ENCODE measurements at places on chromosomes 16 and 17. TPM values are rescaled to one million over a fixed set of nuclear protein-coding genes. Genes with fewer than 3 reads are reported as not detected.

Gene CCL8
- 0.39 TPM for total RNA-seq

DNA sequence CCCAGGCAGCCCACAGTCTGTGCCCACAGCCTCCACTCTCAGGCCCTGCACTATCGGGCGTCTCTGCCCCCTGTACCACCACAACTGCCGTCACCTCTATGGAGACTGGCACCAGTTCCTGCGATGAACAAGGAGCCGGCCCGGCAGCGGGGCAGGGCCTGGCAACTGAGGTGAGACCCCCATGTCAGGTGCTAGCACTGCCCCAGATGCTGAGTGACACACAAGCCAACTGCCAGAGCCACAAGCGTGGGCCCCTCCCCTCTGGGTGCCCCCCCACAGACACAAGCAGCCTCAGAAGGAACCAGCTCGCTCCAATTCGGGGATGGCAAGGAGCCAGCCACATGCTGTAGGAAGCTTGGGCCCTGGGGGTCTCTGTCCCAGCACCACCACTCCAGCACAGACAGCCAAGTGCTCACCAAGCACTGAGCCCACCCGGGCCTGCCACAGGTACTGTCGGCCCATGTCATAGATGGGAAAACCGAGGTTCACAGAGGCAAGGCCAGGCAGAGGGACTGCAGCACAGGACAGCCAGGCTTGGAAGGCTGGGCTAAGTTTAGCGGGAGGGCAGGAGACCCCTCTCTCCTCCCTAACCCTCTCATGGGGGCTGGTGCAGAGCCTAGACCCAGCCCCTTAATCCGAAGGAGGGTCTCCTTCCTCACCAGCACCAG lies 1.5 kb upstream of the PVALEF start:
- DNase-seq: no peak

DNA sequence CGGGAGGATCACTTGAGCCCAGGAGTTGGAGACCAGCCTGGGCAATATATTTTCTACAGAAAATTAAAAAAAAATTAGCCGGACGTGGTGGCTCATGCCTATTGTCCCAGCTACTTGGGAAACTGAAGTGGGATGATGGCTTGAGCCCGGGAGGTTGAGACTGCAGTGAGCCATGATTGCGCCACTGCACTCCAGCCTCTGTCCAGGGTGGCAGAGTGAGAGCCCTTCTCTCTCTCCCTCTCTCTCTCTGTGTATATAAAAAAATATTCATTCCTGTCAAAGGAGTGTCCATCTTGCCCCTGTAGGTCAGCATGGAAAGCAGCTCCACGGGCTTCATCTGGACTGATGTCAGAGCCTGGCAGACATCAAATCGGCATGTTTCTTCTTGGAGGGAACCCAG lies 31.2 kb downstream of the MGAT5B start:
- no peak for DNase-seq

DNA sequence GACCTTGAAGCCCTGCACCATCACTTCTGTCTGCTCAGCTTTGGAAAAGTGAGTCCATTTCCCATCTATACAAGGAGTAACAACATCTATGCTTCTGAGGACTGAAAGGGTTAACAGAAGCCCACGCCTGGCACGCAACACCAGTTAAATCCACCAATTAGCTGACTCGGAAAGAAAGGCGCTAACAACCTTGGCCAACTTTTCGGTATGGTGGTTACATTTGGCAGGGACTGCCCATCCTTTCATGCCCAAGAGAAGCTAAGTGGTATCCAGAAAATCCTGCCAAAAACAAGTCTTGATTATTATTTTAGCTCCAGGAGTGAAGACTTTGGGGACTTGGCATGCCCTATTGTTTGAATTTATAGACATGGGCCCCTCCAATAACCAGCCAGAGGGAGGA lies 202.3 kb upstream of the RPL38 start:
- DNase-seq: no peak

DNA sequence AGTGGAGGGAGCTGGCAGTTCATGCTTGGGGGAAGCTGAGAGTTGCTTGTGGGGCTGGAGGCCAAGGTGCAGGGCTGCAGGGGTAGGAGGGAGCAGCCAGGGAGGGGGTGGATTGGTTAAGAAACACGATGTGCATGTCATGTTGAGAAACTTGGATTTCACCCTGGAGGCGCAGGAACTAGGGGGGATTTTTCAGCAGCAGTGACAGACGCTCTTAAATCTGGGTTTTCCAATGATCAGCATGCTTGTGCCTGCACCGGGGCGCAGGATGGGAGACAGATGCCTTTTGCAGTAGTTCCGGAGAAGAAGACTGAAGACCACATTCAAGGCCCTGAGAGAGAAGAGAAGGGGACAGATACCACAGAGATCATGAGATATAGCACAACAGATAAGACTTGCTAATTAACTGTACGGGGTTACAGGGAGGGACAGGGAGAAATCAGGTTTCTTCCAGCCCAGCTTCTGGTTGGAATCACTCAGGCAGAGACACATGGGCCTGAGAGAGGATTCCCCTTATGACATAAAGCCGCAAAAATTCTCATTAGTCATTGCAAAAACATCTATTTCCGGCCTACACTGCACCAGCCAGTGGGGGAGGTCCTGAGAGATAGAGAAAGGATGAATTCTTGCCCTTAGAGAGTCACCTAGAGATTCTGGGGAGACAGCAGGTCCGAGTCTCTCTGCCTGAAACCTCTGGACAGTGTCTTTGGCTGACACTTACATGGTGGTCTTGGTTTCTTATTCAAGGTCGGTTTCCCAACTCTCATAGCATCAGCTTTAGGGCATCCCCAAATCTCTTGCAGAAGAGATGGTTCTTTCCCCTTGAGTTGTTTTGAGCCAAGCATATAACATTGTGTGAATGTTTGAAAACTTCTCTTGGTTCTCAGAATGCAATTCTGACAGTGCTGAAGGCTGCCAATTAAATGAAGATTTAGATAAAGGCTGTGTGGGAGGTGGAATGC lies 27.1 kb downstream of the CDH13 start:
- DNase-seq: no peak

DNA sequence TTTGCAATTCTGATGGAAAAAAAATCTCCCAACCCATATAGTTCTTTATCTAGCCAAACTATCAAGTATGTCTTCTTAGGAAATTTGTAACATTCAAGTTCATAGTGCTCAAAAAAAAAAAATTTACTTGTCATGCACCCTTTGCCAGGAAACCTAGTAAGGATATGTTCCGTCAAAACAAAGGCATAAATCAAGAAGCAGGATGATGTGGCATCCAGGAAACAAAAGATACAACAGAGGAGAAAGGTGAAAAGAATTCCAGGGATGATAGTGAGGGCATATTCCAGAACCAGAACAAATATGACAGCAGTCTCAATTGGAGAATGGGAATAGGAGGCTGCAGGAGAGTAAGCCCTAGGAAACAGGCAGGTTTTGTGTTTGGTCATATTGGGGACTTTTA lies 104.6 kb downstream of the SPAG9 start:
- no peak for DNase-seq

Gene ADAM11
- total RNA-seq: 7.6 TPM

DNA sequence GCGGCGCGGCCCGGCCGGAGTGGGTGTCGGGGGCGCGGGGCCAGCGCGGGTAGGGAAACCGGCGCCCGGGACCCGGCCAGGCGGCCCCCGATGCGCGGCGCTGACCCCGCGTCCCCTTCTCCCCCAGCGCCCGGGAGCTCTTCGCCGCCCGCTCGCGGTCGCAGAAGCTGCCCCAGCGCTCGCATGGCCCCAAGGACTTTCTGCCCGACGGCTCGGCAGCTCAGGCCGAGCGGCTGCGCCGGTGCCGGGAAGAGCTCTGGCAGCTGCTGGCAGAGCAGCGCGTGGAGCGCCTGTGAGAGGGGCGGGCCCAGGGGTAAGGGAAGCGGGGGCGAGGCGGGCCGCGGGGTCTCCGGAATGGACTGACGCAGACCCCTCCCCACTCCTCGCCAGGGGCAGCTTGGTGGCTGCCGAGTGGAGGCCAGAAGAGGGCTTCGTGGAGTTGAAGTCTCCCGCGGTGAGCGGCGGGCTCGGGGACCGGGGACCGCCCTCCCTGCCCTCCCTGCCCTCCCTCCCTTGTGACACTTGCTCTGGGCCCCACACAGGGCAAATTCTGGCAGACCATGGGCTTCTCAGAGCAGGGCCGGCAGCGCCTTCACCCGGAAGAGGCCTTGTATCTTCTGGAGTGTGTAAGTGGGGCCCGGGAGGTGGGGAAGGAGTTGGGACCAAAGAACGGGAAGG lies 430 bp downstream of the TSEN54 start:
- no peak for DNase-seq

Gene HSD11B2
- total RNA-seq: 4.9 TPM

DNA sequence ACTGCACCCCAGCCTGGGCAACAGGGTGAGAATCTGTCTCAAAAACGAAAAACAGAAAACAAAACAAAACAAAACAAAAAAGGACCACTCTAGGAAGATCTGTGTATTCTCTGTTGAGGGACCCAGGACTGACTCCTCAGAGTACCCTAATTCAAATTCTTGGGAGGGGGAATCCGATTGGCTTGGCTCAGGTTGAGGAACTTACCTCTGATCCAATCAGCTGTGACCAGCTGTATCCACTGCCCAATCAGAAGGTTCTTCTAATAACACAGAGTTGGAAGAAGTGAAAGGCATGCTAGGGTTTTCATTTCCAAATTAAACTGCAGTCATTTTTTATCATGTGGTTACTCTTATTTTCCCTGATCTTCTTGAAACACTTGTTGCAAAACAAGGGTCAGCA lies 105.9 kb upstream of the CACNG3 start:
- DNase-seq: peak; percentile 39

- DNase-seq: no peak
Measured at GRCh38 chr17:72122010-72122764, 1.4 kb downstream of the SOX9 start.

DNA sequence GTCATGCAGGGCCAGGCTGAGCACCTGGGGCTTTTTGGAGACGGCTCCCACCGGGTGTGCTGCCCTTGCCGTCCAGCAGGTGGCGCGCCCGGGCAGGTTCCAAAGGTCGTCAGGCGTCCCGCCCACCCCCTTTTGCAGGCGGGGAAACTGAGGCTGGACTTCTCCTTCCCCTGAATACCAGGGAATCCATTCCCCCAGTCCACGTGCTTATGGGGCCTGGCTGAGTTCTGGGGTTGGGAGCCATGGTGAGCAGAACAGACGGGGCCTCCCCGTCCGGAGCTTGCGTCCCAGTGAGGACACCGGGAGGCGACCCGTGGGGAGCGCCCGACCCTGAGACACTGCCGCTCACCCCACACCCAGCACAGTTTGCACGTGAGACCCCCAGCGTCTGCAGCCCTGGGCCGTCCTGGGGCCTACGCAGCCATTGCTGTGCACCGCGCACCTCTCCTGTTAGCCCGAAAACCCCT lies 51.8 kb upstream of the JPH3 start:
- peak; percentile 72 for DNase-seq

- peak; percentile 49 for DNase-seq
Measured at GRCh38 chr17:31488264-31488981, 96.9 kb downstream of the RAB11FIP4 start.

DNA sequence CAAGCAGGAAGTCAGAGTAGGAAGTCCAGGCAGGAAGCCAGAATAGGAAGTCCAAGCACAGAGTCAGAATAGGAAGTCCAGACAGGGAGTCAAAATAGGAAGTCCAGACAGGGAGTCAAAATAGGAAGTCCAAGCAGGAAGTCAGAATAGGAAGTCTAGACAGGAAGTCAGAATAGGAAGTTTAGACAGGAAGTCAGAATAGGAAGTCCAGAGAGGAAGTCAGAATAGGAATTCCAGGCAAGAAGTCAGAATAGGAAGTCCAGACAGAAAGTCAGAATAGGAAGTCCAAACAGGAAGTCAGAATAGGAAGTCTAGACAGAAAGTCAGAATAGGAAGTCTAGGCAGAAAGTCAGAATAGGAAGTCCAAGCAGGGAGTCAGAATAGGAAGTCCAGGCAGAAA lies 105.3 kb upstream of the C16orf82 start:
- DNase-seq: no peak

DNA sequence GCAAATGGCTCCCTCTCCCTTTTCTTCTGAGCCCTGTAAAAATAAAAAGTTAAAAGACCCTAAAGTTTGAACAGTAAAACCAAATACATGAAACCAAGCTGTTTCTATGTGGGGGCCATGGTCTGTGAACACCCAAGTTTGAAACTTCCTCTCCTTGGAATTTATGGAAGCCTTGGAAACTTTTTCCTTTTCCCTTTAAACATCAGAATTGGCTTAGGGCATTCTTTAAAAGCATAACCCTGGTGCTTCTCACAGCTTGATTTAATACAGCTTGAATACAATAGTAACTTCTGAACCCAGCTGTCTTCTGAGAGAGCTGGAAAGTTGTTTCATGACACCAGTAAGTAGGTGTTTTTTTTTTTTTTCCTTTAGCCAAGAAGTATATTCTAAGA lies 26.5 kb downstream of the NKD1 start:
- no peak for DNase-seq

DNA sequence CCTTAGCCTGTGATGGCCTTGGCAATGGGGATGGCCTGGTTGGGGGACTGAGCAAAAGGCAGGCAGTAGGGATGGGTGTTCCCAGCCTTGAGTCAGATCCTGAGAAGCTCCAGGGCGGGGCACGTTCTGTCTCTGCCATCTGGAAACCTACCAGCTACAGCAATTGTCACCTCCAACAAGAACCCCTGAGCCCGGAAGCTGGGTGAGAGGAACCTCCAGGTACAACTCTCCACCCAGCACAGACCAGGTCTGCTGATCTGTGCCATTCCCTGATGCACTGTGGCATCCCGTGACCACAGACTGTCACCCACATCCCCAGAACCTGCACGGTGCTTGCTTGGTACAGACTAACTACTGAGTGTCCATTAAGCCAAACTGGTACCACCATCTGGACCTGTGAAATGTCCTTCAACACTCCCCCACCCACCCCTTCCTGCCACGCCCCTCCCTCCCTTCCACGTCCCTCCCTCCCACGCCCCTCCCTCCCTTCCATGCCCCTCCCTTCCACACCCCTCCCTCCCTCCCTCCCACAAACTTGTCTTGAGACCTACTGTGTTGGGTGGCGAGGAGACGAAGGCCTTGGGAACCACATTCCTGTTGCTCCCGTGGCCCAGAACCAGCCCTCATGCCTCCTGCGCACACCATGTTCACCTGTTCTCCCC lies 16.6 kb downstream of the MYO15B start:
- DNase-seq: no peak
